Activated naive CD8-positive, alpha-beta T cell treated with anti-CD3 and anti-CD28 coated beads, Interleukin-2, amount 10 ng/mL, durations not matched to agents 7 days and 5 days (primary cell): ENCODE measurements at places on chromosomes 3 and 15. TPM values are rescaled to one million over a fixed set of nuclear protein-coding genes. Genes with fewer than 3 reads are reported as not detected.

DNA sequence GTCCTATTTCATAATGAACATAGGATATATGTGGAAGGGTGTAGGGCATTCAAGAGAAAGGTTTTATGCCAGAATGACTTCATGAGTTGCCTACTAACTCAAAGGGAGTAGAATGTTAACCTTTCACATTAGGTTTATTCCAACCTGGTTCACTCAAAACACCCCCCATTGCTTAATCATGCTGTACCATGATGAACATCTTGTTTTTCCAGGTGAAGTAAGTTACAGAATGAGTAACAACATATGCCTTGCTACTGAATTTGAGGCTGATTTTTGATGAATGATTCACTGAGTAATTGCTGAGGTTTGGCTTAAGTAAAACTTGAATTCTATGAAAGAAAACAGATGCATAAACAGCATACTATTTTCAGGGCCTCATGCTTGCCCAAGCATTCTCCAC is 5.9 kb upstream of the CLDN16 start:
- no peak overlapping the region for H3K27ac ChIP-seq
- no peaks in the 10 kb centered on the region for H3K36me3 ChIP-seq
- H3K4me1 ChIP-seq, result no peaks in the 10 kb centered on the region

DNA sequence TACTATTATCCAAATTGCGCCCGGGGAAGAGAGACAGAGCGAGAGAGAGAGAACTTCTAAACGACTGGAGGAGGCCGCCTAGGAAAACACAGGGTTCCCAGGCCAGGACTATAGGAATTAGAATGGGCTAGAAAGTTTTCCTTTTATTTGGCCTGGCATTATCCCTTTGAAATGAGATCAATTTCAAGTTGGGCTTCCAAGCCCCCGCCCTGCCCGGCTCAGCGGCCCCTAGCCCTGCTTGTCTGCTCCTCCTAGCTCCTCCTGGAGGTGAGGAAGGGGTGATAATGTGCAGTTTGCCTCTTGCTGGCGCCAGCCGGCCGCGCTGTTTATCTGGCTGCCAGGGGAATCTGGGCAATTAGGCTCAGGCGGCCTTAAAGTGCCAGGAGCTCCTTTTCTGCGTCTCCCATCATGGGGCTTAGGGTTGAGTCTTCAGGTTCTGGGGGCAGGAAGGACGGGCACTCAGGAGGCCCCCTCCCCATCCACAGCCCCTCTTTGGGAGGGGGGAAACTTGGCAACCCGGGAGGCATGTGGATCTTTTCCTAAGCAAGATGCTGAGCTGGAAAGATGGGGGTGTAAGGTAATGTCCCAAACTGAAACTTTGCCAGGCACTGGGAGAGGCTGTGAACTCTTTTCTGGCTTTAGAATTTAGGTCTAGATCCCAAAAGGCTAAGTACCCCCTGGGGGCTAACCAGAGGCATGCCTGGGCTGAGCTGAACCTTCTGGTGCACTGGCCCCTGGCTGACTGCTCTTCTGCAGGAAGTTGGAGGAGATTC is 5.5 kb downstream of the SMAD6 start:
- peaks cover 6% of the 10 kb centered on the region for H3K4me1 ChIP-seq
- DNase-seq, result no peak
- H3K27me3 ChIP-seq, result peaks cover 19% of the 10 kb centered on the region
- no peak overlapping the region for H3K4me3 ChIP-seq
- no peaks in the 10 kb centered on the region for H3K36me3 ChIP-seq

Gene ZMYND10
- 2.2 TPM for total RNA-seq

DNA sequence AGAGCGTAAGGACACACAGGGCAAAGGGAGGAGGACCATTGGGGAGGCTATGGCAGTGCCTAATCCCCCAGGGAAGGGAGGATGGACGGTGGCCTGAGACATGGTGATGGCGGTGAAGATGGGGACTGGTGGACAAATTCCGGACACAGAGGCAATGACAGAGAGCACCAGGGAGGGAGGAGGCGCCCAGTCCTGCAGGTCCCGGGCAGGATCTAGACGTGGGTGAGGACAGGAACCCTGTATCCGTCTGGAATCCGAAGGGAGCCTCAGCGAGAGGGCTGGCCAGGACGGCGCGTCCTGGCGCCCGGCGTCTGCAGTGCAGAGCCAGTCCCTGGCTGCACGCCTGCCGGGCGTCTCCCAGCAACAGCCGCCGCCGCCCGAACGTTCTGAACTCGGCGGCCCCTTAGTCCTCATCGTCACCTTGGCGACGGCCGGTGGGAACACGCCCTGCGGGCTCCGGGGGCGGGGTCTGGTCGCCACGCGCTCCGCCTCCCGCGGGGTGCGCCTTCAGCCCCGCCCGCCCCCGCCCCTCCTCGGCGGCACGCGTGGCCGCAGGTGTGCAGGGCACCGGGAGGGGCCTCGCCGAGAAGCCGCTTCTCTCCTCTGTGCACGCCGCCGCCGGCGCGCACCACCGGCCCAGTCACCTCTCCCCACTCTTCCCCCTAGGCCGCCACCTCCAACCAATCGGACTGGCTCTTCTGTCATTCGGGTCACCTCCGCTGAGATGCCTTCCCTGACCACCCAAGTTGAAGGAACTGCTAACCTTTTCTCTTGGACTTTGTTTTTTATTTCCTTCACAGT is 11.6 kb downstream of the XIRP1 start:
- peak overlapping the region; percentile 47 for H3K27ac ChIP-seq
- DNase-seq, result peak; percentile 95
- no peaks in the 10 kb centered on the region for H3K27me3 ChIP-seq

Gene TGM5
- 0.11 TPM for total RNA-seq

Gene ZBED2
- 1.9 TPM for total RNA-seq

DNA sequence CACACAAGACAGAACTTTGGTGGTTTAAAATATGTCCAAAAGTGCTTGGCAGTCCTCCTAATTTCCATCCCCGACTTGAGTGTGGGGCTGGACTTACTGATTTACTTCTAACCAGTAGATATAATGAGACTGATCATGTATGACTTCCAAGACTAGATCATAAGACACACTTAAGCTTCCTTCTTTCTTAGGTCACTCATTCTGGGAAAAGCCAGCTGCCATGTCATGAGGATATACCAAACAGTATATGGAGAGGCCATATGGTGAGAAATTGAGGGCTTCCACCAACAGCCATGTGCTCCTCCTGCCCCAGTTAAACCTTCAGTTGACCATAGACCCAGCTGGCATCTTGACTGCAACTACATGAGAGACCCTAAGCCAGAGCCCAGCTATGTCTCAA is 282.8 kb upstream of the PROK2 start:
- peaks cover 1% of the 10 kb centered on the region for H3K4me1 ChIP-seq
- DNase-seq, result no peak
- H3K27ac ChIP-seq, result no peak overlapping the region
- H3K27me3 ChIP-seq, result peaks cover 3% of the 10 kb centered on the region

DNA sequence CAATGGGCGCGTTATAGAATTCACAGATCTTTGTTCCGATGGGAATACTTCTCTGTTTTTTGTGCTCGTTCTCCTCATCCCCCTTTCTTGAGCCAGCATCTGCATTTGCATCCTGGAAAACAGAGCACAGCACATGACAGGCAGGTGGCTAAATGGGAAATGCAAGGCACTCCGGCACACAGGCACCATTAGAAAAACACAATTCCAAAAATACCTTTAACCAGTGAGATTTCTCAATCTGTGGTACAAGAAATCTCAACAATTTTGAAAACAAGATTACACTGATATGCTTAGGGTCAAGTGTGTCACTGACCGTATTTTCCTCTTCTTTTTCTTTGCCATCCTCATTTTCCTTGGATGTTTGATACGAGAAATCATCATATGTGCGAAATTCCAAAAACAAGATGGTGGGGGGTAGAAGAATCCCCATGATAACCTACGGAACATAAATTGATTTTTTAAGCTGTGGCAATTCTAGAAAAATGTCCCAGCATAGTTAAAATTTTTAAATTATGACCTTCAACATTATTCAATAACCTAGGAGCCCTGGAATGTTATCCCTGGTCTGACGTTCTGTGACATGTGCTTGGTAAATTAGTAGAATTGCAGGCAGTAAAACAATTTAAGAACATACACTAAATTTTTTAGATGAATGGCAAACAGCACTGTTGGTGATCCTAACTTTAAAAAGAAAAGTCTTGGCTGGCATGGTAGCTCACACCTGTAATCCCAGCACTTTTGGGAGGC is 46.5 kb upstream of the MTMR10 start:
- H3K36me3 ChIP-seq, result no peaks in the 10 kb centered on the region
- DNase-seq, result no peak
- no peaks in the 10 kb centered on the region for H3K4me1 ChIP-seq
- H3K27me3 ChIP-seq, result peaks cover 4% of the 10 kb centered on the region
- no peak overlapping the region for H3K27ac ChIP-seq

Gene TRAT1
- 54.5 TPM for total RNA-seq

Gene SLC12A1
- total RNA-seq, result not detected

GRCh38 chr3:159322322-159322939 is 520.6 kb downstream of the MFSD1 start:
- DNase-seq, result peak; percentile 33
- H3K36me3 ChIP-seq, result no peaks in the 10 kb centered on the region
- no peak overlapping the region for H3K4me3 ChIP-seq
- H3K27me3 ChIP-seq, result peaks cover 2% of the 10 kb centered on the region

Gene TNNC1
- total RNA-seq, result 3.0 TPM

GRCh38 chr15:46297766-46298165 is 662.9 kb downstream of the SQOR start:
- no peak overlapping the region for H3K27ac ChIP-seq
- H3K4me1 ChIP-seq, result no peaks in the 10 kb centered on the region
- DNase-seq, result no peak

DNA sequence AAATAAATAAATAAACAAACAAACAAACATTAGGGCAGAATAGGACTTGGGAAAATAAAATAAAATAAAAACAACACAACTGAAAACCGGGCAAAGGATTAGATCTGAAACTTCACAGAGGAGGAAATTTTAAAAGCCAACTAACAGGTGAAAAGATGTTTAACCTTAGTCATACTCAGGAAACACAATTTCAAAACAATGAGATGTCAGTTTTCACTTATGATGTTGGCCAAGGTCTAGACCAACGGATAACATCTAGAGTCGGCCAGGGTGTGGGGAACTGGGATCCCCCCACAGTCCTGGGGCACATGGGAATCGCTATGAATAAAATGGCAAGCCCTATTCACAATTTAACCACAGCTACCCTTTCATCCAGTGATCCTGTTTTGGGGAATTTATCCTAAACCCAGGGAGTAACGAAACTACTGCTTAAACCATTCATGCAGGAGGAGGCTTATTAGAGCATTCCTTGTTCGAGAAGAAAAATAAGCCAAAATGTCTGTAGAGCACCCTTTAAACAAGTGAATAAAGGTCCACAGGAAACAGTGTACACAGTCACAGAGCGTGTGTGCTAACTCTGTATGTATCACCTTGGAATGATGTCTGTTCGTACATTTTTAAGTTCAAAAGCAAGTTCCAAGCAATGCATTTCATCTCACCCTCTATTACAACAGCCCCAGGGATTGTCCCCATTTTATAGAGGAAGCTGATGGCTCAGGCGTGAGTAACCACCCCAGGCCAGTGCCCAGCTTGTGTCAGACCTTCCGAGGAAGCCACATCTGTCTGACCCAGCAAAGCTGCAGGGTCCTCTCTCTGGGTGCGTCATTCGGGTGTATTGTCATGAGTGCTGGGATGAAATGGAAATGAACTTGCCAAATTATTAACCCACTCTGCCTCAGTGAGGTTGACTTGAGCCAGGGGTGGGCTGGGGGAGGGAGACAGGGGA is 6.3 kb upstream of the ANPEP start:
- no peak overlapping the region for H3K4me3 ChIP-seq
- peaks cover 41% of the 10 kb centered on the region for H3K27me3 ChIP-seq
- H3K27ac ChIP-seq, result no peak overlapping the region
- H3K4me1 ChIP-seq, result peaks cover 1% of the 10 kb centered on the region

GRCh38 chr3:177466074-177466473 is 268.8 kb upstream of the TBL1XR1 start:
- H3K4me1 ChIP-seq, result no peaks in the 10 kb centered on the region
- no peak overlapping the region for H3K27ac ChIP-seq
- no peak overlapping the region for H3K4me3 ChIP-seq
- peaks cover 1% of the 10 kb centered on the region for H3K36me3 ChIP-seq

Gene PLCB2
- total RNA-seq, result 174 TPM
